ENCODE measurements at places on chromosomes 7 and 10.

- DNase-seq, result no peak
Measured at GRCh38 chr10:10515479-10516204, 502.0 kb upstream of the CELF2 start.

DNA sequence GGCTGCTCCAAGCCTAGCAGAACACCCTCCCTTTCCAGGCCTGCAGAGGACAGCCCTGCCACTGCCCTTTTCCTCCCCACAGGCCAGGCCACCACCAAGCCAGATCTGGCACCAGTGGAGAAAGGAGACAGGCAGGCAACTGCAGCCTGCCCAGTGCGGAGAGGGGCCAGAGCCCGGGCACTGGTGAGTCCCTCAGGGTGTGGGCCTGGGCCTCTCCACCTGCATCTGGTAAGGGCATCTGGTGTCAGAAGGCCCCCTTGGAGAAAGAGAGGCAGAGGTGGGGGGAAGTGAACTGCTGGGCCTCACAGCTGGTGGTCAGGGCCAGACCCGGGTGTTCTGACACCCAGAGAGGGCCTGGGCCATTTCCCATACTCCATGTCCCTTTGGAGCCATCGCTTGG lies 27.9 kb downstream of the ZNF783 start:
- no peak for DNase-seq

DNA sequence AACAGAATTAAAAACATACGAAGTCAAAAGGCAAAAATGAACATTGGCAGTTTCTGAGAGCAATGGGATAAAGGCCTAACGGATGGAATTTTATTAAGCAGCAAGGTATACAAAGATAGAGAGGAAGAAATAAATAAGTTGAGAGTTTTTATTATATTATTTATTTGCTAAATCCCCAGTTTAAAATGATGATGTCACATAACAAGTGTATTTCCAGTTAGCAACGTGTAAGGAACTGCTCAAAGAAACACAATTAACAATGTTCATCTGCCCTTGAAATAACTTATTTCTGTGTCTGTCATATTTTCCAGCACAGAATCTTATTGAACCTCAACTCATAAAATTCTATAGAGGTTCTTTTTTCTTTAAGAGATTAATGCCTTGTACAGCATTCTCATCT lies 108.6 kb upstream of the TMEM106B start:
- no peak for DNase-seq

GRCh38 chr7:44673324-44673723 lies 66.9 kb downstream of the OGDH start:
- no peak for DNase-seq

DNA sequence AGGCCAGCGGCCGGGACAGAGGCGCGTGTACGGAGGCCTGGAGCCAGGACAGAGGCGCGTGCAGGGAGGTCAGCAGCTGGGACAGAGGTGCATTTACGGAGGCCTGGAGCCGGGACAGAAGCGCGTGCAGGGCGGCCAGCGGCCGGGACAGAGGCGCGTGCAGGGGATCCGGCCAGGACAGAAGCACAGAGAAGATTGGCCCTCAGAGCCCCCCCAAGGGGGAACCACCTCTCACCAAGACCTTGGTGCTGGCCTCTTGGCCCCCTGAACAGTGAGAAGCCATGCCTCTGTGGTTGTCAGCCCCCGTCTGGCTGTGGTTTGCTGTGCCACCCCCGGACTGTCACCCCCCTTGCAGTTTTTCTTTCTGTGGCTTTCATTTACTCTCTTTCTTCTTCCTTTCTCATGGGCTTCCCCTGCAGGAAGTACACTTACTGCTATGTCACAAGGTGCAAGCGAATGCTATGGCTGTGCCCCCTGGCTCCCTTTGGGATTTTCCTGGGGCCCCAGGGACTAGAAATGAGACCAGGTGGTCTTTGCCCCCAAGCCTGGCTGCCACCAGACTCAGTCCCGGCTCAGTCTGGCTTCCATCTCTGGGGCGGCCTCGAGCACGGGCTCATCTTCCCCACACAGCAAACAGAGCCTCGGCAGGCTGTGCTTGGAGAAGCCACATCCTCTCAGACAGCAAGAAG lies 41.1 kb downstream of the INSIG1 start:
- DNase-seq, result no peak

DNA sequence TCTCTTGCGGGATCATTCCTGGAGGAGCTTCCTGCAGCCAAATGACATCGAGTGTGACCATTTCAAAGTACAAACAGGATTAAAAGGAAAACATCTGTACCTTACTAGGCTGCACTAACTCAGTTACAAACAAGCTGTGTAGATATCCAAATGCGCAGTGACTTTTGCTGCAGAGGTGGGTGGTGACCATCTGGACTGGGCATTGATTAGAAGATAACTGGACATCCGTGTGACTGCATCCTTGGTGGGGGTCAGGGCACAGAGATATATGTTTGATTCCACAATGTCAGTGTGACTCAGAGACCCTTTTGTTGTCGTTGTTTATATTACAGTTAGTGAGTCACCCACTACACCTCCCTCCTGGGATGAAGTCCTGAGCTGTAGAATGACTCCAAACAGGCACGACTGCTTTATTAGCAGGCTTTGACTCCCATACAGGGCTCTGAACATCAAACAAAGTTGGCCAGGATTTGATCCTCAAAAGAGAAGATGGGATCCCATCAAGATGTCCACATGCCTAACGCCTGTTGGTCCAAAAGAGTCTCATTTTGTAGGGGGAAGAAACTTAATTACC lies 56.7 kb upstream of the SDK1 start:
- DNase-seq, result no peak

- DNase-seq, result no peak
Measured at GRCh38 chr7:100606313-100606712, 4.2 kb downstream of the PCOLCE start.

- DNase-seq, result no peak
Measured at GRCh38 chr7:135884495-135885232, 92.5 kb downstream of the MTPN start.

GRCh38 chr7:51639661-51640334 lies 323.2 kb upstream of the COBL start:
- DNase-seq, result no peak

DNA sequence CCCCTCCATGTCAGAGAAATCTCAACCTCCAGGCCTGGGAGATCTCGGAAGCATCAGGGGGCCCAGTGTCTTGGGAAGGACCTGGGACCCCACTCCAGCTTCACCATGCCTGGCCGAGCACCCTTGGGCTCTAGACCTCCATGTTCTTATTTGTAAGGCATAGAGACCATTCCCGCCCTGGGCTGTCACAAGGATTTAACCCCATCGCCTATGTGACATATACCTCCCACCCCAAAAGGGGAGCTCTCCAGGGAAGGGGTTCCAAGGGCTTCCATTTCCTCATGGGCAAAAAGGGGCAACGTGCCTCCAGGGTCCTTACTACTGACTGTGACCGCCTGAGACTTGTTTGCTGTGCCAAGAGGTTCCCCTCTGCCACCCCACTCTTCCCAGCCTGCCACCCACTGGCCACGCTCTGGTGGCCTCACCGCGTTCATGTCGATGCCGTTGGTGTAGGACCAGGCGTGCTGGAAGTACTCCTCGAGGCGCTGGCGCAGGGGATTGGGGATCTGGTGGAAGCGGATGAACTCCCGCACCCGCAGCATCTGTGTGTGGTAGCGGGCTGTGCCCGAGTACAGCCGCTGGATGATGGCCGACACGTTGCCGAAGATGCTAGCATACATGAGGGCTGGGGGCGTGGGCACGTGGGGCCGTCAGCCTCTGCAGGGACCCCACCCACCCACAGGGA lies 27.5 kb downstream of the KCNH2 start:
- DNase-seq, result no peak

GRCh38 chr10:52900593-52900992 lies 128.0 kb upstream of the MBL2 start:
- no peak for DNase-seq

GRCh38 chr7:148261996-148262688 lies 328.4 kb upstream of the C7orf33 start:
- no peak for DNase-seq

- DNase-seq, result no peak
Measured at GRCh38 chr7:34260279-34260678, 354.9 kb downstream of the BMPER start.

DNA sequence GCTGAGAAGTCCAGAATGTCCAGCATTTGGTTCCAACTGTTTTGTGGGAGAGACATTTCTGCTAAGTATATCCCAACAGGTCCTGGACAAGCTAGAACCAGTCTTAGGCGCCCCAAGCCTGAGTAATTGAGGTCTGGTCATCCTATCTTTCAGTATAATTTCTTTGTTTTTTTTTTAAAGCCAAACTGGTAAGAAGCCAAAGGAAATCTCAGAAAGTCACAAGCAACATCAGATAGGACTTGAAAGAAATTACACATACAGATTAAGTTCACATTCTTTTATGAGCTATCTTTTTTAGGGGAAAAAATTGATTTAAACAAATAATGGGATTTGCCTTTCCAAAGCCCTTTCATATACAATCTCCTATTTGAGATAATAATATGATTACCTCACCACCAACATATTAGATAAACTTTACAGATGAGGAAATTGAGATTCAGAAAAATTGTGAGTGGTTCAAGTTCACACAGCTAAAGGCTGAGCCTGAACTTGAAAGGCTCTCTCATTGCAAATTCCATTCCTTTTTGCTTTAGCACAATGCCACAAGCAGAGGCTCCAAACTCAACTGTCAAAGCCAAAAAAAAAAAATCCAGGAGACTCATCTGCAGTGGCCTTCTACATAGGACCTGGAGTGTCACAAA lies 15.0 kb downstream of the PDLIM1 start:
- no peak for DNase-seq

GRCh38 chr7:90425376-90425775 lies 22.1 kb downstream of the CLDN12 start:
- DNase-seq, result no peak

DNA sequence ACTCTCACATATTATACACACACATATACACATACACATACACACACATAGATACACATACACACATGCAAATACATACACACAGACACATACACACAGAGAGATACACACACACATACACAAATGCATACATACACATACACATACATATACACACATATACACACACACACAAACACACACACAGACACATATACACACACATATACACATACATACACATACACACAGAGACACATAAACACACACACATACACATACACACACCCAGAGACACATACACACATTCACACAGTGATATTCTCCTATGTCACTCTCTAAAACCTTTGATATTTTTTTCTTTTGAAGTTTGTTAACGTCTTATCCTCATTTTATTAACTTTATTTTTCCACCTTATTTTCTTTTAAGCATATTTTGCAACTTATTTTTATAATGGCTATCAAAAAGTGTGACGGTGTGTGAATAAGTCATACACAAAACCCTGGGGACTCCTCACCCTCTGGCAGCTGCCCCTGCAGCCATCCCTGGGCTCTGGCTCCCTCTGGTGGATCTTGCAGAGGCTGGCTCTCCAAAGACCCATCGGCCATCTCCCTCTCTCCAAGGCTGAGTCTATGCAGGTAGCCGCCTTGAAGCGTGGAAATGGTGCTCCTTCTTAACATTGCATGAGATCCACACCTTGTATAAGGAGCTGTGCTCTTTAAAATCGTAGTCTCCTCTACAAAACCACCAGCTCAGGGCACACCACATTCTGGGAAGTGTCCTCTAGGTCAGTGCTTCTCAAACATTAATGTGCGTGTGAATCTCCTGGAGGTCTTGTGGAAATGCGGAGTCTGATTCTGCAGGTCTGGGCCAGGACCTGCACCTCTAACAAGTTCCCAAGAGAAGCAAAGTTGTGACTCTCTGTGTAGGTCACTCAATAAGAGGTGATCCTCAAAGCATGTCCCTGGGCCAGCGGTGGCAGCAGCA lies 4.1 kb upstream of the C10orf120 start:
- peak; percentile 79 for DNase-seq

GRCh38 chr10:71812913-71813590 lies 38.0 kb downstream of the PSAP start:
- no peak for DNase-seq

DNA sequence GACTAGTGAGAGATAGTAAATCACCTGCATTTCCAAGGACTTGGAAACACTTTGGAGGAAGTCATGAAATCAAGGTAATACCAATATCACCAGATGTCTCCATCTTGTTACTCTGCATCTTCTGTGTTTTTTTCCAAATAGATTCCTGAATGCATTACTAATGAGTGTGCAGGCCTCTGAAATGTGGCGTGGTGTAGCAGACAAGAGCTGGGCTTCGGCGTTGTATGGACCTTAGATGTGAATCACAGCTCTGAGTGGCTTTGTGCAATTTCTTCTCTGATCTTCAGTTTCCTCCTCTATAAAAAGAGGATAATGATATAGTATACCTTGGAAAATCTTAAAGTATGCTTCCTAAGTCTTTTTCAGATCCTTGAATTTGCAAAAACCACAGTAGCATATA lies 9.6 kb upstream of the MYPN start:
- no peak for DNase-seq

DNA sequence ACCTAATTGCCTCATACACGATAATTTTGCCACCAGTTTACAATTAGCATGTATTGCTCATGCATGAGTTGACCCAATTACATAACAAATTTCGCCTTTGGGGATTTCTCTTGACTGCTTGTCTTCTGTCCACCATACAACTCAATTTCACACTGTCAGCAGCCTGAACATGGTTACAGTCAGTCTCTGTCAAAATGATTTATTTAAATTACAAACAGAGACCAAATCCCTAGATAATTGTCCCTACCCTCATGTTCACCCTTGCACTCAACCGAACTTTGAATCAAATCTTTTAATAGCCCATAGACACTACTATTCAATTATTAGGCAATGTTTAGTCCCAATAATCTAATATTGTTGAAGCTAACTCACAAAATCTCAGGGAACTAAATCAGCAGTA lies 59.7 kb upstream of the NEBL start:
- DNase-seq, result no peak

- DNase-seq, result peak; percentile 72
Measured at GRCh38 chr10:112741830-112742402, 208.1 kb upstream of the TCF7L2 start.

- no peak for DNase-seq
Measured at GRCh38 chr7:106095634-106096033, 16.5 kb downstream of the SYPL1 start.

- DNase-seq, result no peak
Measured at GRCh38 chr10:3789621-3790020, 4.6 kb upstream of the KLF6 start.

Measured in small intestine (tissue), 16 donors.